ENCODE measurements at places on chromosomes 5 and 9.

DNA sequence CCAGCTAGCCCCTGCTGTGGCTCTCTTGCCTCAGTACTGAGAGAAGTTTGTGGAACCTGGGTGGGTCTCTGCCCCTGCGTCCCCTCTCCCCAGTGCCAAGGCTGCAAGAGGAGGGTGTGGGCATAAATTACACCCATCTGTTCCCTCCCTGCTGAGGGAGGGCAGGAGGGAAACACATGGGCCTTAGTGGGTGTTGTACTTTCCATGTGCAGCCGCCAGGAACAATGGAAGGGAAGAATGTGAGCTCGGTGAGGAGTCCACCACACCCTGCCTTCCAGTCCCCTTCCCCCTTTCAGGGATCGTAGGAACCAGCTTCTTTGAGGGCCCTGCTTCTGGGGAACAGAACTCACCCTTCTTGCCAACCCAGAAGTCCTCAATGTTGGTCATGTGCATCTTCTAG, 138.2 kb upstream of the KLF4 start:
- DNase-seq: no peak

GRCh38 chr5:111703662-111704061, 53.3 kb downstream of the NREP start:
- DNase-seq: no peak

GRCh38 chr9:116574027-116574679, 113.0 kb upstream of the TRIM32 start:
- no peak for DNase-seq

DNA sequence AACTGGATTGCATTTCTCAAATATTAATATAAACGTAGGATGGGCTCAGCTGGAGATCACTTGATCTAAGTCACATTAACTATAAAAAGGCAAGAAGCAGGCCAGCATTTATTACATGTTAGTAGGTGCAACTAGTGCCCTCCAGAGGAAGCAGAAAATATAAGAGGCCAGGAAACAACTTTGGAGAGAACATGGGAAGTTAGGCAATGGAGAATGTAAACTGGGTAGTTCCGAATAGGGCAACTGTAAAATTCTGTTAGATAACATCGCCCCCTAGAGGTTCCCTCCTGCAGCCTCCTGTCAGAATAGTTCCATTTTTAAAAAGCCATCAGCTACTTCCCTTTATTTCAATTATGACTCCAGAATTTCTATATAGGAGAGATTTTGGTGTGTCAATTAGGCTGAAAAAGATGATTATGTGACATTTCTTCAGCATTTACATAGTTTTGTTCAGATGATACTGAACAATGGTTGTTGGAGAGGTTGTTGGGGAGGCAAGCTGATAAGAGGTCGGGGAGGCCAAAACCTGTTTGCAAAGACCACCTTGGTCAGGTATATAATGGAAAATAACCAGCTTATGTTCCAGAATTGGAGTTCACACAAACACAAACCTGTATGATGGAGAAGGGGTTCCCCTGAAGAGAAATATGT, 22.4 kb downstream of the CCL28 start:
- peak; percentile 66 for DNase-seq

DNA sequence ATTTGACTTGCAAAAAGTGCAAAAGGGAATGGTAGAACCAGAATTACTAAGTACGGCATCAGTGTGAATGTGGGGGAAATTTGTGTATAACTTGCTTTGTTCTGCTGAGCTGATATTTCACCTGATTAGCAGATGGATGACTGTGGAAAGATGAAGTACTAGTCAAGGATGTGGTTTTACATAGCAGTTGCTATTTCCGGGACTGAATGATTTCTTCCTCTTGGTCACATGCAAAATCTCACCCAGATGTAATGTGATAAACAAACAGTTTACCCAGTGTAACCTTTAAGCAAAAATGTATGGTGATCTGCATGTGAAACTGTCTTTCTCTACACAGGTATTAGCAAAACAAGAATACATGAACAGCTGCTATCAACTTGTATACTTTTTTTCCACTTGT, 46.1 kb downstream of the DCP2 start:
- DNase-seq: no peak

DNA sequence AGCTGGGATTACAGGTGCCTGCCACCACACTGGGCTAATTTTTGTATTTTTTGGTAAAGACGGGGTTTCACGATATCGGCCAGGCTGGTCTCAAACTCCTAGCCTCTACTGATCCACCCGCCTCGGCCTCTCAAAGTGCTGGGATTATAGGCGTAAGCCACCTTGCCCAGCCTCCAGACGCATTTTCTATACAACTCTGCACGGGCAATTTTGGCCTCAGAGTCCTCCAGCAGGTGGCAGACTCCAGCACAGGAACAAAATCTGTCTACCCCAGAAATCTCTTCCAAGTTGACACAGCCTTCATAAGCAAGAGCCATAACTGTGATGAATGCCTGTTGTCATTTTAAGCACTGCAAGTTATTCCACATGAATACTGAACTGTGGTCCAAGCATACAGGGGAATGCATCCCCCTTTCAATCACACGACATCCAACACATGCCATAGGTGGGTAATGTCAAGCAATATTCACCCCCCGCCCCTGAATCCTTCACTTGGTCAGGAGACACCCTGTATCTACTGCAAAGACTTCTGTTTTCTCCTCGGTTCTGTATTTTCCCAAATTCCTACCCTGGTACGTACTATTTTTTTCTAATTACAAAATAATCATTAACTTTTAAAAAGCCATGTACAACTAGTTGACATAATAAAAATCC, 50.8 kb downstream of the ALDH7A1 start:
- DNase-seq: no peak

DNA sequence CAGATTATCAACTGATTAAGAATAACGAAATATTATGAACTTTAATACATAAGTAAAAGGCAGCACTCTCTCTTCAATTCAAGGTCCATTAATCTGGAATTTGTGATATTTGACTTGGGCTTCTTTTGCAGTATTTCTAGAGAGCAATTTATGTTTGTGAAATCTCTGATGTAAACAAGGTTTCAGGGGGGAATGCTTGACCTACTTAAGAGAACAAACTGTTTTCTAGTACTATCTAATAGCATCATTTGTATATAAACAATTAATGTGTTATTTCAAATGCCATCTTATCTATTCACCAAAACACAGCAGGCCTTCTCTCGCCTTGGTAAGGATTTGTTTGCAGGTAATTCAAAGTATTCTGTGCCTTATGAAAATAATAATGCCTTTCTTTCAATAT, 103.6 kb upstream of the FST start:
- DNase-seq: no peak

DNA sequence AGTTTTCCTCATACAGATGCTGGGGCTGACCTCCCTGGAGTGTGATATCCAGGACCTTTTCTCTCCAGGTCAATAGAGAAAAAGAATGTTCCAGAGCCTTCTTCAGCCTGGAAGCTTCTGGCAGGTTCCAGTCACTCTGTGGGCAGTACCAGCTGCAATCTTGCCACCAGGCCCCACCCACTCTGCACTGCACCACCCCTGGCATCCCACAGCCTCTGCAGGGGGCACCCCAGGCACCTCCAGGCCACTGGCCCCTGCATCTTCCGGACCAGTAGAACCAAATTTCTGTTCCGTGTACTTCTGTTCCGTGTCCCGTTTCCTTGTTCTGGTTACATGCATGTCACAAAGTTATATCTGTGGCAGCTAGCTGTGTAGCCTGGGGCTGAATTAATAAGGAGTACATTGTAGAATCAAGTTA, 83.3 kb upstream of the ZBTB43 start:
- DNase-seq: no peak

- no peak for DNase-seq
Observed at GRCh38 chr5:154461531-154461930, 15.7 kb downstream of the SAP30L start.

DNA sequence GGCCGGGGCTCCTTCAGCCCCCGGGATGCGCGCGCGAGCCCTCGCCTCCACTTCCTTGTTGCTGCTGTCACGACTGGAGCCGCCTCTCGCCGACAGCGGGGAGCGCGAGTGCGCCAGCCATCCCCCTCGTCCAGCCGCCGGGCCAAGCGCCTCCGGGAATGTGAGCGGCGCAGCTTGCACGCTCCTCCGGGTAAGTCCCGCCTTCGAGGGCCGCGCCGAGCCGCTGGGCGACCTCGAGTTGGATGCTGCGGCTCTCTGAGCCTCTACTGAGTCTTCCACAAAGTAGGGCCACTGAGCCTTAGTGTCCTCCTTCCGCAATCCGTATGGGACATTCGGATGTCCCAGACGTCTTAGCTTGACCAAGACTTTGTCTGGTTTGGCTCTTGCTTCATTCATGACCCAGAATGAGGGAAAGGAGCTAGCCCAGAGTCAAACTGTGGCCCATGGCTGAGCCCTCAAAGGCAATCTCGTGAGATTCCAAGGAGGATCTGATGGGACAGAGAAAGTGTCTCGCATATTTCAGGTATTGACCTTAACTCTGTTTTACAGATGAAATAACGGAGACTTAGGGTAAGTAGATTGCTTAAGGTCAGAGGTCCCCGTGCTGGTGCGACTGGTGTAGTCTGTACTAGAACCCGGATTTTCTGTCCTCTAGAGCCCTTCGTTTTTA, 586 bp downstream of the HMGXB3 start:
- no peak for DNase-seq

DNA sequence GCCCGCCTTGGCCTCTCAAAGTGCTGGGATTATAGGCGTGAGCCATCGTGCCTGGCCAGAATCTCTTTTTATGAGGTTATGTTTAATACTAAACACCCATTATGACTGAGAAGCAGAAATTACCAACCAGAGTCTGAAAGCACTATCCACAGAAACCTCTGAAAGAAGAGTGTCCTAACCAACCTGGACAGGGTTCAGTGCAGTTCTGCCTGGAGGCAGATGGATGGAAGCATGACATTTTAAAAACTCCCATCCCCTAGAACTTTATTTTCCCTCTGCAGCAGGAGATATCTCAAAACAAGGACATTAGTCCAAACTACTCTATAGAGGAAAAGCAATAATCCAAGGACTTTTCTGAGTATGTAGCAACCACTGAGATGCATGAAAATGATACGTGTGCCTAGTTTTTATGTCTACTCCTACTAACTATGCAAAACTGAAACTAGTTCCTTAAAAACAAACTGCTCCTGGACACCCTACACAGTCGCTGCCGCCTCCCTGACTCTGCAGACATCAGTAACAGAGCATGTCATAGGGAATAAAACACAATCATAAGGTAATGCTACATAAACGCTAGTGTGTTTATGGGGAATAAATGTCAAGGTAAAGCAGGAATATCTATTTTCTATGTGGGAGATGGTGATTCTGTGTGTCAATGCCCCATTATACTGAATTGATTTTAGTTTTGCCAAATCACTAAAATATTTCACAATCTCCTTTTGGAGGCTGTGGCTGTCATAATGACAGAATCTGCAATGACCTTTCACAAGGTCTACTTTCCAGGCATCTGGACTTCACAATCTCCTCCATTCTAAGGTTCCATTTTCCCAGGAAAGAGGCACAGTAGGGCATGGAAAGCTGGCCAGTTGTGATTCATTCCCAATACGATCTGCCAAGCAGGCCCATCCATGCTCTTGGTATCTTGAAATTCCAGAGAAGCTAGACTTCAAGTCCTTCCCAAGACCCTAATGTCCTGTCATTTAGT, 122.8 kb downstream of the SIL1 start:
- no peak for DNase-seq

- DNase-seq: no peak
Observed at GRCh38 chr5:59609501-59610265, 283.8 kb downstream of the PDE4D start.

DNA sequence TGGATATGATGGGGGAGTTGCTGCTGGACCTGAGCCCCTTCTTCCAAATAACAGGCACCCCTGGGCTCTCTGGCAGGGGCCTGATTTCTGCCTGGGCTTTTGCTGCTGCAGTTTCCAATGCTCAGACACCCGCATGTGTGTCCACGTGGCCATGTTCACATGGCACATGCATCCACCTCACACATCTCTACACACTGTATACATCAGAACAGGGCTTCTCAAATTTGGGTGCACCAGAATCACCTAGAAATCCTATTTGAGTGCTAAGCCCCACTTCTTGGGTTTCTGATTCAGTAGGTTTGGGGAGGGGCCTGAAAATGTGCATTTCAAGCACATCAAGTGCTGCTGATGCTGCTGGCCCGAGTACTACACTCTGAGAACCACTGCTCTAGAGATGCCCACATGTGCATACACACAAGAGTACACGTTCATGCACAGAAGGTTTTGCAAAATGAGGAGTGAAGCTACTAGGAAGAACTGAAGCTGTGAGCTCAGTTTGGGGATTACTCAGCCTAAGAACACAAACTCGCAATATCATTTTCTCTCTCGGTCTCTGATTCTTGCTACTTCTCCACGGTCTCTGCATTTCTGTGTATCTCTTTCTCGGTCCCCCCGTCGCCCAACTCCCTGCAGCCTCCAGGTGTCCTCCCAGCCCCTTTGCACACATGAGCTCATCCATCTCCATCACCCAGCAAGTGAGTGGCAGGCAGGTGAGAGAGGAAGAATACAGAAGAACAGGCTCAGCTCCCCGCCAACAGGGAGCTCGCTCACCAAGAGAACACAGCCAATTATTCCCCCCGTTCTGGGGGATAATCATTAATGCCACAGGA, 97.0 kb downstream of the PCDH1 start:
- no peak for DNase-seq

GRCh38 chr5:129506086-129506485, 46.0 kb downstream of the ADAMTS19 start:
- no peak for DNase-seq
